Upper lobe of left lung (tissue), 6 donors: ENCODE measurements at places on chromosomes 2 and 18. TPM values are rescaled to one million over a fixed set of nuclear protein-coding genes. Genes with fewer than 3 reads are reported as not detected.

- no peak for DNase-seq
- no peaks in the 10 kb centered on the region for H3K27me3 ChIP-seq
- no peaks in the 10 kb centered on the region for H3K36me3 ChIP-seq
- no peak overlapping the region for H3K4me3 ChIP-seq
- no peaks in the 10 kb centered on the region for H3K4me1 ChIP-seq
Observed at GRCh38 chr2:143379955-143380354, 250.7 kb downstream of the ARHGAP15 start.

Gene ALKAL2
- total RNA-seq, result 15.5 TPM

Gene IKZF2
- total RNA-seq, result 14.4 TPM

DNA sequence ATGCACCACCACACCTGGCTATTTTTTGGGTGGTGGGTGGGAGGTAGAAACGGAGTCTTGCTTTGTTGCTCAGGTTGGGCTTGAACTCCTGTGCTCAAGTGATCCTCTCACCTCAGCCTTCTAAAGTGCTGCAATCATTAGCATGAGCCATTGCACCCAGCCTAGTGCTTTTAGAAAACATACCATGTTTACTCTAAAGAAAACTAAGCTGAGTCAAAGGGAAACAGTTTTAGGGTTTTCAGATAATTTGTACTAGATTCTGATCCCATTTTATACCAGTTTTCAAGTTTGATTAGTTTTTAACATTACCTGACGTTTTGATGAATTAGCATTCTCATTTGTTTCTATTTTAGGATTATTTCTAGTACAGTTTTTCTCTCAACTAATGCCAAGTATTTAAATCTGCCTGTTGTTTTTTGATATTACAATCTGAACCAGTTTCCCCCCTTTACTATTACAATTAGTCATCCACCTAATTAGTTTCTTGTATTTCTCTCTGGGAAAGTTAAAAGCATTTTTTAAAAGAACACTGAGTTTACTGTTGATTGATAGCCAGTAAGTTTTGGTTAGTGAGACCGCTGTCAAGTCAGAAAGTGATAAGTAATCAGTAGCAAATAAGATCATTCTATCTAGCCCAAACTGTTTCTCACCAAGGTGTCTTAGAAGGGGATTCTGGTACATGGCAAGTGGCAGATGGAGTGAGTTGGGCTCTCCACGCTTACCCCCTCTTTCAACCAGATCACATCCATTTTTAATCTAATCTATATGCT is 24.2 kb upstream of the TBR1 start:
- H3K27ac ChIP-seq, result no peak overlapping the region
- no peak overlapping the region for H3K4me3 ChIP-seq
- no peak for DNase-seq
- no peaks in the 10 kb centered on the region for H3K4me1 ChIP-seq
- peaks cover 18% of the 10 kb centered on the region for H3K36me3 ChIP-seq
- H3K27me3 ChIP-seq, result no peaks in the 10 kb centered on the region

Gene CAPN14
- total RNA-seq, result 0.15 TPM

Gene PAX3
- not detected for total RNA-seq

DNA sequence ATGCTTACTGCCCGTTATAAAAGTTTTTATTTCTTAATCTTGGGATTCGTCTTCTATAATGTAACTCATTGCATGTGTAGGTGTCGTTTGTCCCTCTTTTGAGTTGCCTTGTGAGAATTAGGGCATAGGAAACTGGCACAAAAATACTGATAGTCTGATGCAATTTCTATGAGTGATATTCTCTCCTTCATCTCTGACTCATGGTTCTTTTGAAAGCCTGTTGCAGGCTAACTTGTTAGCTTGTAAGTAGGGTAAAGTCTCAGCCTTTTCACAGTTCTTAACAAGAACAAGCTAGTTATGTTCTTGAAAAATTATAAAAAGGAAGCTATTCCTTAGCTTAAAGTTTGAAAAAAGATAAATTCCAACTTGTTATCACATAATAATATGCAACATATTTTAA is 1085.4 kb upstream of the NRXN1 start:
- H3K27ac ChIP-seq, result no peak overlapping the region
- no peaks in the 10 kb centered on the region for H3K4me1 ChIP-seq
- H3K36me3 ChIP-seq, result no peaks in the 10 kb centered on the region
- DNase-seq, result no peak
- no peak overlapping the region for H3K4me3 ChIP-seq

Gene MC4R
- total RNA-seq, result not detected
